ENCODE measurements at places on chromosomes 11 and 22.
A peak's percentile ranks its signal among the peaks of the same experiment; 100 is the strongest.

DNA sequence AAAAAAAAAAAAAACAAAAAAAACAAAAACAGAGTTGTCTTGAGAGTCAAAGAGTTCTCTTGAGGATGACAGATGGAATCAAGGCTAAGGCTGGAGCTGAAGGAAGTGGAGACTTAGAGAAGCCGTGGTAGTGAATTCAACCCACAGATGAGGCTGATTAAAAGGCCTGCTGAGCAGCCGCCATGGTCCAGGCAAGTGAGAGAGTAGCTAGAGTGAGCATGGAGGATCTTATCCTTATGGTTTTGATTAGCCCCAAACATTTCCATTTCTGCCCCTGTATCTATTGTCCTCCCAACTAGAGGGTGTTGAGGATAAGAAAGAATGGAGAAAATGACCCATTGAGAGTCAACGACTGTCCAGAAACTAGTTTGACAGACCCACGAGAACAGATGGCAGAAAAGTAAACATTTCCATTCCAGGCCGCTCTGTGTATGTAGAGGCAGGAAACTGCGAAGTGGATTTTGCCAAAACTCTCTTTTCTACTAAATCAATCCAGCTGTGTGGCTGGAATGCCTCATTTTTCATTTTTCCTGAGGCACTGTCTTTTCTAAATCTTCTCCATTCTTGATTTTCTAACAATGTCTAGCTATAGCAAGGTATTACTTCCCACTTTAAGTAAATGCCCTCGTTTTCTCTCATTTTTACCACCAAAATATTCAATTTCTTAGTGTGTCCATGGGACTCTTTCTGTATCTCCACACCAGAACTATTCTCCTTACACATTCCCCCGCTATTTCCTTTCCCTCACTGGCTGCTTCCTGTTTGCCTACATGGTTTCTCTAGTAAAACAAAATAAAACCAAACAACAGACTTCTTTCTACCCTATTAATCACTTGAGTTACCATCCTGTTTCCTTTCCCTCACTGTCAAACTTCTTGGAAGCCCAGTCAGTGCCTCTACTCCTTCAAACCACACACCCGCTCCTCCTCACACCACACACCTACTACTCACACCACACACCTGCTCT, 5.4 kb upstream of the MMP8 start:
- DNase-seq, result no peak

GRCh38 chr11:126542334-126543015, 187.0 kb downstream of the ST3GAL4 start:
- no peak for DNase-seq

- no peak for DNase-seq
Observed at GRCh38 chr22:26494506-26494905, 10.8 kb downstream of the SRRD start.

DNA sequence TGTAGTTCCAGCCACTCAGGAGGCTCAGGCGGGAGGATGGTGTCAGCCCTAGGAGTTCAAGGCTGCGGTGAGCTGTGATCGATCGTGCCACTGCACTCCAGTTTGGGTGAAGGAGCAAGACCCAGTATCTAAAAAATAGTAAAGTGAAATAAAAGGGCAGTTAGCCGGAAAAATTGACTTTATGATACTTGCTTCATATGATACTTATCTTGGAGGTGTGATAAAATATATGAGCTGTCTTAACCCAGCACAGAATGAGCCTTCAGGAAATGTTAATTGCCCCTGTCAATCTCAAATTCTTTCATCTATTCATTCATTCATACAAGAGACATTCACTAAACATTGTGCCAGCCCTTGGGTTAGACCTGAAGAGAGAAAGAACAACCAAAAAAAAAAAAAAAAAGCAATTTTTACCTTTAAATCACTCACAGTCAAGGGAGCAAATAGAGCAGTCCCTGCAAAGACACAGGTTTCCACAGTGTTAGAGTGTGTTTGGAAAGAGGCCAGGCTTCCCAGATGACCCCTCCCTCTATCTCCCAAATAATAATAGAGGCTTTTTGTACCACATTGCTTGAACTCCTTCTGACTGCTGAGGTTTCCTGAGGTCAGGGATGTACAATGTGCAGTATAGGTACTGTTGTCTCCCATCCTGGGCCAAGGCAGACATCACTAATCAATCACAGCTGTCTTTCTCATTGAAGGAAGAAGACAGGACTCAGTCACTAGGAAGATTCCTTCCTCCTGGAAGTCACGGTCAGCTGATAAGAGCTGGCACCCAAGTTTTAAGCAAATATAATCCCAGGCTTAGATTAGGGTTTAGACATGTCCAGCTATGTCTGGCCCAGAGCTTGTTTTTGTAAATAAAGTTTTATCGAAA, 454.6 kb downstream of the MIAT start:
- DNase-seq, result no peak

DNA sequence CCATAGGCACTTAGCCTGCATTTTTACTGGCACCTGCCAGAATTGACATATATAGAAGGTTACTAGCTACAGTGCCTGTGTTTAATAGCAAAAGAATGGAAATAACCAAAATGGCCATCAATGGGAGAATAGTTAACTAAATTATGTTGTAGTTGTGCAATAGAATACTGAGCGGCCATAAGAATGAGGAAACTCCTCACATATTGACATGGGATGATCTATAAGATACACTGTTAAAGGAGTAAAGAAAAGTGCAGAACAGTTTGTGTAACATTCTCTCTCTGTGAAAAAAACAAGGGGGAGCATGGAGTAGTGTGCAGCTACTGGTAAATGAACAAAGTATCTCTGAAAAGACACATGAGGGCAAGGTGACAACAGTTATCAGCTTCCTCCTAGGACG, 21.5 kb downstream of the ARAP1 start:
- no peak for DNase-seq

GRCh38 chr22:31612891-31613285, 49.1 kb downstream of the PISD start:
- no peak for DNase-seq

GRCh38 chr11:34627197-34627596, 6.3 kb downstream of the EHF start:
- DNase-seq, result no peak

GRCh38 chr11:41379084-41379483, 80.4 kb downstream of the LRRC4C start:
- DNase-seq, result no peak

GRCh38 chr22:37241351-37242142, 2.5 kb downstream of the RAC2 start:
- peak; percentile 80 for DNase-seq

DNA sequence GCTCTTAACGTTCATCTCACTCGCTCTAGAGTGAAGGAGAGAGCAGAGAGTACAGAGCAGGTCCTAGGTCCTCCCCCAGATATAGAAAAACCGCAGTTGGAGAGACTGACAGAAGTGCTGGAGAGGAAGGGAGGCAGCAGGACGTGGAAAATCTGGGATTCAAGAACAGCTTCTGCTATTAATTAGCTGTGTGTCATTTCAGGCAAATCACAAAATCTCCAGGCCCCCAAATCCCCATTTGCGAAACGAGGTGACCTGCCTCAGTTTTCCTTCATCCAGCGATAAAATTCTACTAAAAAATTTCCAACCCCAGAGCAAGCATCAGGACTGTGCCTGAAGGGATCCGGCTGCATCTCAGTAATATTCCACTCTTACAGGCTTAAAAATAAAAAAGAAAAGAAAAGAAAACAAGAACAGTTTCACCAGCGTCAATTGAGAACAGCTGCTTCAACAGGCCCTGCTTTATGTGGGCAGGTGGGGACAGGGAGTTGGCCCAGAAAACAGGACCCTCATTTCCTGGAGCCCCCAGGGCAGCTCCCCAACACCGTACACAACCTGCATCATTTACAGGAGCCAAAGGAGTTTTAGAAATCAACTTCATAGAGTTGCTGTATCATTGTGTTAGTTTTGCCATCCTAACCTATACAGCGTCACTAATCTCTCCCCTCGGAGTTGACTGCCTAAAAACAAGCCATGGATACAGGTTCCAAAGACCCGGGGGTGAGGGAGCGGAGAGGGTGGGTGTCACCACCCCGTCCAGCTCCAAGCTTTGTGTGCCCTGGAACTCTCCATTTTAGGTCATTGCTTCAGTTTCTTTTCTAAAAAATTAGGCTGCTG, 2.3 kb upstream of the MALAT1 start:
- DNase-seq, result peak; percentile 45

- peak; percentile 65 for DNase-seq
Observed at GRCh38 chr11:61281581-61282250, 13.4 kb downstream of the VWCE start.

DNA sequence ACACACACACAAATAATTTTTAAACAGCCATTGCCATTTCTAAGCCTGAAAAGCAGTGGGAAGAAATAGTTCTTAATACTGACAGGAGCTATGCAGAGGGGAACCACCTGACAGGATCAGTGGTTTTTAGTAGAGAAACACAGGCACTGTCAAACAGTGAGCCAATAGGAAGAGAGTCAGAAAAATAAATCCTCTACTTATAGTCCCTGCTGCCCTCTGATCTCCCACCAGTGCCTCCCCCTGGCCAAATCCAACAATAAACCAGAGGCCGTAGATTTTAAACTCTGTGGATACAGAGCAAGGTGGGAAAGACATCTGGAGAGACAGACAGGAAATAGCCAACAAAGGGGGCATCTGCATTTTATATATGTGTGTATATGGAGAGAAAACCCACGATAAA, 7.9 kb upstream of the OR56B4 start:
- DNase-seq, result no peak

- no peak for DNase-seq
Observed at GRCh38 chr11:2704896-2705606, 5.3 kb upstream of the KCNQ1OT1 start.

GRCh38 chr22:39940757-39941305, 19.4 kb upstream of the TMA7B start:
- no peak for DNase-seq

- no peak for DNase-seq
Observed at GRCh38 chr11:119683783-119684182, 45.2 kb downstream of the NECTIN1 start.

DNA sequence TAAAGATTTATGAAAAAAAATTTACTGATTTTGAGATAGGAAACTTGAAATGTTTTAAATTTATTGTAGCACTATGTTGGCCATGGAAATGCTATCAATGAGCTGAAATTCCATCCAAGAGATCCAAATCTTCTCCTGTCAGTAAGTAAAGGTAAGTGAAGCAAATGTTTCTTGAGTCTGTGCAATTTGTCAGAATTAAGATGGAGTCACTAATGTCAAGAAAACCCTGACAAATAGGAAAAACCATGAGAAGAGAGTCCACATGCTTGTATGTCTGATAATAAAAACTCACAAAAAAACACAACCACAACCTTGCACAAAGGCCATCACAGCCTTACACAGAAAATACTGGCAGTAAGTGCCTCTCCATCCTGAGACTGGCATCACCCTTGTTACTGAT, 12.9 kb downstream of the EED start:
- DNase-seq, result no peak

GRCh38 chr11:67732045-67732787, 57.8 kb upstream of the ALDH3B2 start:
- peak; percentile 72 for DNase-seq

- no peak for DNase-seq
Observed at GRCh38 chr11:2221591-2221990, 48.8 kb downstream of the ASCL2 start.

DNA sequence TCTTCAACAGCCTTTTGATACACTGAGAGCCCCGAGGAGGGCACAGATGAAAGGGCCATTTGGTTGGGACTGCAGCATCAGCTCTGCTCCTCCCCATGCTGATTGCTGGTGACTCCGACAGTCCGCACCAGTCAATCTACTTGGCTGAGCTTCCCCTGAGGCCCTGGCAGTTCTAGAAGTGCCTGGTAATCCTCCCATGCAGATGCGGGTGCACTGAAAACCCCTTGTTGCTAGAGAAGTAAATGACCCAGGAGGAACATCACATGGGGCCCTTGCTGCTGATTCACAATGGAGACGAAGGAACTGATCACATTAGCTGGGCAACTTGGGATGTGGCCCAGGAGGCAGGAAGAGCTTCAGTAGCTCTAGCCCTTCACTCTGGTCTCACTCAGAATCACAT, 35.2 kb upstream of the RIC3 start:
- no peak for DNase-seq

- DNase-seq, result no peak
Observed at GRCh38 chr11:2922655-2923054, 6.6 kb downstream of the PHLDA2 start.

- DNase-seq, result no peak
Observed at GRCh38 chr11:64541131-64541530, 49.9 kb upstream of the SLC22A12 start.

DNA sequence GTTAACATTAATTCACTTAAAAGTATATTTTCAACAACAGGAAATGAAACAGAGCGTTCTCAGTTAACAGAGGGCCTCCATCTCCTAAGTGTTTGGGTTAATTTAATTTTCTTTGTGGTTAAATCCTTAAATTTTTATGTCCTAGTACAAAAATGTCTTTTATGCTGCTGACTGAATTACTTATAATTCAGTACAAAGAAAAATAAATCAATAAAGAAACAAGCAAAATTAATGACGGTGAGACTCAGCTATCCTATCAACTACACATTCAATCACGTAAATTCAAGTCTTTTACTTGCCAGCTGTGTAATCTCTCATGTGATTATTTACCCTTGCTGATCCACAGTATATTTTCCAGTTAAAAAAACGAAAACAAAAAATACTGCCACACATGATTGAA, 81.4 kb downstream of the BBOX1 start:
- no peak for DNase-seq

DNA sequence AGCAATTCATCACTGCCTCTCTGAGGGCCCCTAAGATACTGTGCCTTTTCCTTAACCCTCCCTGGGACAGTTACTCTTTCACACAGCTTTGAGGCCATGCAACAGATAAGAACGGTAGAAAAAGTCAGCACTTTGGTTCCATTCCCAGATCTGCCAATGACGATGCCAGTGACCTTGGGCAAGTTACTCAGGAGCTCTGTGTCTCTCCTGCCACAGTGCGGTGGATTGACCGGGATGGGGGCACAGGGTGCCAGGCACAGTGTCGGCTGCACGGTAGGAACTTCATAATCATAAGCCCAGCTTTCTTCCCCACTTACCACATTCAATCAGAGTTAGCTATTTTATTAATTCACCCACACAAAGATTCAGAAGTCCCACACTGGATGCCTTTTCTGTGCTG, 1041.8 kb downstream of the TBC1D22A start:
- DNase-seq, result no peak

DNA sequence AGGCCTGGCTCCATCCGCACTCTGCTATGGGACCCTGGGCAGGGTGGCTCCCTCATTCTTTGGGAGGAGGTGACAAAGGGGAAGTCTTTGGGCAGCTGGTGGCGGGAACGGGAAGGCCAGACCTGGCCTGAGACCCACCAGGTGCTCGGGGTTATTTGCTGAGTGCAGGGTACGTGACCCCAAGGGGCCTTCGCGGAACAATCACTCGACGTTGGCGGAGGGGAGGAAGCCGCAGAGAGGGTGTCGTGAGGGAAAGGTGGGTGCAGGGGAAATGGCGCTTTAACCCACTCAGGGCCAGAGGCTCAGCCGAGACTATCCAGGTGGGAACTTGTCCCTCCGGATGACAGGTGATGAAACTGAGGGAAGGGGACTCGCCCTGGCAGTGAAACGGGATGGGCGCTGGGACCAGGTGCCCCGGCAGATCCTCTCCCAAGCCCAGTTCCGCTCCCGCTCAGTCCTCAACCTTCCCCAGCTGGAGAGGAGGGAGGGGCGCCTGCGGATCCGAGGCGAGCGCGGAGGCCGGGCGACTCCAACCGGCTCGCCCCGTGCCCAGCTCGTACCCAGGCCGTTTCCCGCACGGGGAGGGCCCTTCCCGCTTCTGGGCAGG, 911 bp downstream of the A4GALT start:
- no peak for DNase-seq
